NCI-H524 (cell line): ENCODE measurements at places on chromosomes 4 and X.

DNA sequence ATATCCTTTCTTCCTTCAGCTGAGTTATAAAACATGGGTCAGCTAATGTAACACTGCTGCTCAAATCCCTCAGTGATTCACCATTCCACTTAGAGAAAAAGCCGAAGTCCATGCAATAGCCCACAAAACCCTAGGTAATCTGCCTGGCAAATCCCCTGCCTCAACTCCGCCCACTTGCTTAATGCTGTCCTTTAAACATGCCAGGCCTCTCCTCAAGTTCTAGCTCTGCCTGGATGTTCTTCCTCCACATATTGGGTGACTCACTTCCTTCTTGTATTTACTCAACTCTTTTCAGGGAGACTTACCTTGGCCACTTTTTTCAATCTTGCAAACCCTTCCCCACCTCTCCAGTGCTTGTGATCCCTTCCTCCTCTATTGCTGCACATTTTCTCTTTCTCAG, 89.8 kb downstream of the EMCN start:
- no peak for DNase-seq

DNA sequence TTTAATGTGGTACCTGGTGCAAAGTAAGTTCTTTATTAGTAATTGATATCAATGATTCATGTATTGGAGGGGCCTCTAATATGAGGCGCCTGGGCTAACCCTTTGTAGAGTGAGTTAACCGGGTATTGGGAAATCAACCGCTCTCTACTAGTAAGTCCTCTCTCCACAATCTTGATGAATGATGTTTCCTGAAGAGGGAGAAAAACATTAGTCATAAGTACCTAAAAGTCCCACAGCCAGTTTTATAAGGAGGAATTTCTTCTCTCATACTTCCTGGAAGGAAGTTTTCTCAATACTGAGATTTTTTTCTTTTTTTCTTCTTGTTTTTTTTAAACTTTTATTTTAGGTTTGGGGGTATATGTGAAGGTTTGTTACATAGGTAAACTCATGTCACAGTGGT, 62.3 kb downstream of the AGTR2 start:
- DNase-seq, result no peak

DNA sequence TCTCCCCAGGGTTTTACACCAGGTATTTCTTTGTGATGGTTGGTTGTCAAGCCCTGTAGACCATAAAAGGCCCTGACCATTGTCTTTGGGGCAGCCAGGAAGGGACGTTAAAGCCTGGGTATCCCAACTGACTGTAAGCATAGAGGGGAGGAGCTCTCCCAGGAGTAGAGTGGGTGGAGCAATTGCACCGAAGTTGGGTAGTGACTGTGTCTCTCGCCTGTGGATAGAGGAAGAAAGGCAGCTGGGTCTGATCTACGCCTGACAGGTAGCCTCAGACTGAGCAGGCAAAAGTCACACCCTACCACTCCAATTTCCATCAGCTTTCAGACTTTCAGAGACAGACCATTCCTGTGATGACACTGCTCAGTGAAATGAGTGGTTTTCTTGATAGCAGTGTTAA, 123.3 kb downstream of the KLHL8 start:
- no peak for DNase-seq

DNA sequence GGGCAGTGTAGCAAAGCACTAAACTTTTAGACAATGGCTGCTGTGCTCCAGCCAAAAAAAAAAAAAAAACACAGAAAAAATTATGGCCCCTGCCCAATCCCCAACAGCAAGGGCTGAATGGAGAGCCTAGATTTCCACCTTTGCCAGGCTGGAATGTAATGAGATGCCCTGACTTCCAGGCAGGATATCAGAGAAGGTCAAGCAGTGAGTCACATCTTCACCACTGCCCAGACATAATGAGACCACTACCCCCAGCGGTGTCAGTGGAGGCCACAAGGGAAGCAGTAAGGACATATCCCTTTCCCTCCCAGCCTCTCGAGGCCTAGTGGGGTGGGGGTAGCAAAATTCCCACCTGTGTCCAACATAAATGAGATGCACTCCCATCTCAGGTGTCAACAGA, 216.3 kb upstream of the LEF1 start:
- no peak for DNase-seq

DNA sequence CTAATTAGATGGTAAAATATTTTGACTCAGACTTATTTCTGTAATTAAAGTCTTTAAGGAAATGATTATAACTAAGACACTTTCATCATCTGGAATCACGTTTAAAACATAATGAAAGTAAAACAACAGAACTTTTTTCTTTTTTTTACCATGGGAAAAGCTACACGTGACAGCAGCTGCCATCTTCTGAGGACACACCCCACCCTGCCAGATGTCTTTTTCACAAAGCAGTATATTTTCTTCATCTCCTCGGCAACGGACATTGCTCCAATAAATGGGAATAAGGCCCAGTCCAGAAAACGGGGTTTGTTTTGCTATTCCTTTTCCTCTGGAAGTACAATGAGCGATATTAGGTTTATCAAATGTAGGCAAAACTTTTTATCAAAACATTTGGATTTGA, 17.5 kb downstream of the PRSS12 start:
- no peak for DNase-seq

- DNase-seq, result no peak
These were observed 34.0 kb upstream of the CD38 start for GRCh38 chr4:15744016-15744545.

- no peak for DNase-seq
These were observed 80.5 kb downstream of the CLCN4 start for GRCh38 chrX:10237241-10237640.

- no peak for DNase-seq
These were observed 21.0 kb upstream of the IL13RA2 start for GRCh38 chrX:115038406-115038805.

GRCh38 chr4:146098397-146098796, 77.1 kb upstream of the LSM6 start:
- DNase-seq, result no peak

DNA sequence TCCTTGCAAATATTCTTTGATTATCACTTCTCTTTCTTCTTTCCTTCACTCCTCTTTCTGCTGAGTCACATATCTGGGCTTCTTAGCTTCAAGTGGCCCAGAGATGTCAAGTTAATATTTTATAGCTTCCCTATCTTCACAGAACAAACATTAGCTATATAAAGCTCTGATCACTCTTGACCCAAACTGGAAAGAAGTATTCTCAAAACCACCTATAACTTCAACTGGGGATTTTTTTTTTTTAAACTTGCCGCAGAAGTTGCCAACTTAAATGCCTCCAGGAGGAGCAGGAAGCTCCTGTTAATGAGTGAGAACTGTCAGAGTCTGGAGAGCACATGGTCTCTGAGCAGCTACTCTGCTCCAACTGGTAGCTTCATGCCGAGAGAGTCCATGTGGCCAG, 233.3 kb upstream of the EDNRA start:
- DNase-seq, result no peak

DNA sequence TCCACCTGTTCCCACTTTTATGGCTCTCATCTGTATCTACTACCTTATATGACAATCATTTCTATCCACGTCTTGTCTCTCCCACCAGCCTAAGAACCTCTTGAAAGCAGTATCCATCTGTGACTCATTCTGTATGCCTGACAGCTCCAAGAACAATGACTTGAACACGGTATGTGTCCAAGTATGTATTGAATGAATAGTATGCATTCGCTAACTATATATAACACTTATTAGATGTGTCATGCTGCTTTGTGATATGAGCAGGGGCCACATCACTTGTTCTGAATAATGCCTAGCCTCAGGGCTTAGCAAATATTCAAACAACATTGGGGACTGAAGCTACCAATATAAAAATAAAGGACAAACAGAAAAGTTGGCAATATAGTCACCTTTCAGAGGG, 4.9 kb downstream of the OPHN1 start:
- DNase-seq, result no peak

DNA sequence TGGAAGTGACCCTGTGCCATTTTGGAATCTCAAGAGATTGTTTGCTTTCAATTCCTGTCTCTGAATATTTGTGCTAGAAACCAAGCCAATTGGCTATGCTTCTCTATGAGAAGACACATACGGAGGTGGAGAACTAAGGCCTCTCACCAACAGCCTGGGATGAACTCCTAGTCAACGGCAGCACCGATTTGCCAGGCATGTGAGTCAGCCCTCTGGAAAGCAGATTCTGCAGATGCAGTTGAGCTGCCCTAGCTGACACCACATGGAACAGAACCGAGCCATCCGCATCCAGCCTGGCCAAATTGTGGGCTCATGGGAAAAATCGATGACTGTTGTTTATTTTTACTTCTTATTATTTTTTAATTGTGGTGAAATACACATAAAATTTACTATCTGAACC, 58.2 kb upstream of the WDFY3 start:
- DNase-seq, result no peak

- DNase-seq, result no peak
These were observed 36.4 kb downstream of the TMEM154 start for GRCh38 chr4:152643153-152644035.

DNA sequence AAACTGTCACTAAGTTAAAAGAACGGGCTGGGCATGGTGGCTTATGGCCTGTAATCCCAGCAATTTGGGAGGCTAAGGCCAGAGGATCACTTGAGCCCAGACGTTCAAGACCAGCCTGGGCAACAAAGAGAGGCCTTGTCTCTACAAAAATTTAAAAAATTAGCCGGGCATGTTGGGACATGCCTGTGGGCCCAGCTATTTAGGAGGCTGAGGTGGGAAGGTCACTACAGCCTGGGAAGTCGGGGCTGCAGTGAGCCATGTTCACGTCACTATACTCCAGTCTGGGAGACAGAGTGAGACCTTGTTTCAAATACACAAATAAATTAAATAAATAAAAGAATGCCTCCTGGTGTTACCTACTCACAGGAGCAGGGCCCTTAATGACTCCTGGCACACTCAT, 69.5 kb downstream of the APBB2 start:
- DNase-seq, result no peak
